Effector CD4-positive, alpha-beta T cell (primary cell): ENCODE measurements at places on chromosomes 5 and 9.

GRCh38 chr5:172050080-172050479 is 43.6 kb upstream of the FBXW11 start:
- no peak for DNase-seq

DNA sequence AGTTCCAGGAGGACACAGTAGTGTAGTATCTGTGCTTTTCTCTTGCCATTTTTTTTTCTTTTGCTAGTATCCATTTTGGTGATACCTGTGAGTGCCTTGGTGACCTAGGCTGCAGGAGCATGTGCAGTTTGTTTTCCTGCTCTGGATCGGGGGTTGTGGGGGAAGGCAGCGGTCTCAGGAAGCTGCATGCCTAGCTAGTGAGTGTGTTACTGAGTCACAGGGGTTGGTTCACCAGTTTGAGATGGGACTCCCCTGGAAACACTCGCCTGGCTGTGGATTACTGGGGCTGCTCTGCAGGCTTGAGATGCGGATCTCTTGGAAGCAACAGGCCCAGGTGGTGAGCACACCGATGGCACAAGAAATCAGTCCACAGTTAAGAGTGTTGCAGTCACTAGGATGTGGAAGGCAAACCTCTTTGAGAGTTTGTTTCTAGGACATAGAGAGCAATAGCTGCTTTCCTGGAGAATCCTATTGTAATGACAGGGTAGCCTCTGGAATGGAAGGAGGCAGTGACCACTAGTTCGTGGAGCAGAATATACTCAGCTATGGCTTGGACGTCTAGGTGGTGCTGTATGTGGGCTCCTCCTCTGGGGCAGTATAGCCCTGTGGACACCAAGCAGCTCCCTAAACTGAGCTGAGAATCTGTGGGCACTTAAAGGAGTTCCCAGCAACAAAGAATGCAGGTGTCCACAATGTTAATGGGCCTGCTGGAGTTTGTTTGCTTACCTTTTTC is 20.0 kb upstream of the SPATA31E1 start:
- no peak for DNase-seq

DNA sequence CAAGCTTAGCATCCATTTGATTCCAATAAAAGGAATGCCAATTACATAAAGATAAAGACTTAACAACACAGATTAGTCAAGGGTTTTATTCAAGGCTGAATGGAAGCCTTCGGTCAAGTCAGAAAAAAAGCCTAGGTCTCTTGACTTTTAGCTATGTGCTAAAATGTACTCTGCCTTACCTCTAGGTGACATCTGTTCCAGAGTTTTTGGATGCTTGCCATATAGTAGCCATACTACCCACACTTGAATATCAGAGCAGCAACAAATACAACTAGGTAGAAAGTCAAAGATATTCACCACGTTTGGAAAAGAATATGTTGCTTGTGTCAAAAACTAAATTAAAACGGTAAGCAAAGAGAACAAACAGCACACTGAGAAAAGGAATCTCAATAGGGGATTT is 484.7 kb downstream of the ELAVL2 start:
- no peak for DNase-seq

DNA sequence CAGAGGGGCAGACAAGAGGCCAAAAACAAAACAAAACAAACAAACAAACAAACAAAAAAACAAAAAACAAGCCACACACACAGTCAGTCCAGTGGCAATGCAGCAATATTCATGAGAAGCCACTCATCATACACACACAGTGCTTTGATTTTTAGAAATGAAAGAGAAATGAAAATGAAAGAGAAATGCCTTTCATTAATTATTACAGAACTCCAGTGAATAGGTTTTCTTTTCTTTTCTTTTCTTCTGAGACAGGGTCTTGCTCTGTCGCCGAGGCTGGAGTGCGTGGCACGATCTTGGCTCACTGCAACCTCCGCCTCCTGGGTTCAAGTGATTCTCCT is 36.9 kb downstream of the SPRY4 start:
- no peak for DNase-seq

GRCh38 chr5:124043456-124043855 is 531.5 kb downstream of the CSNK1G3 start:
- no peak for DNase-seq

GRCh38 chr5:75744355-75744754 is 27.1 kb upstream of the POC5 start:
- DNase-seq = no peak

DNA sequence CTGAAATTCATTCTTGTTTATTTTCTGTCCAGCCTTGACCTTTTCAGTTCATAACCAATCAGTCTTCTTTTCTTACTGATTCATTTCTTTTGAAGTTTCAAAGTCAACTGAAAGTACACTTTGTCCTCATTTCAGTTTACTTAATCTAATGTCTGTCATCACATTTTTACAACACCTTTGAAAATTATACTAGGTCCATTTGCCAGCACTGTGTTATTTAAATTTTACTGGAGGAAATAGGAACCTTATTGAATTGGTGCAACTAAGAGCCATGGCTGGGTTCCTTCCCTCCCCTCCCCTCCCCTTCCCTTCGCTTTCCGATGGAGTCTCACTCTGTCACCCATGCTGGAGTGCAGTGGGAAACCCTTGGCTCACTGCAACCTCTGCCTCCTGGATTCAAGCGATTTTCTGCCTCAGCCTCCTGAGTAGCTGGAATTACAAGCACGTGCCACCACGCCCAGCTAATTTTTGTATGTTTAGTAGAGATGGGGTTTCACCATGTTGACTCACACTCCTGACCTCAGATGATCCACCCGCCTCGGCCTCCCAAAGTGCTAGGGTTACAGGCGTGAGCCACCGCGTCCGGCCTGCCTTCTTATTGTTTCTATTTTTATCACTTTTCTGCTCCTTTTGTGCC is 6.3 kb downstream of the RMI1 start:
- DNase-seq = no peak

GRCh38 chr5:88673253-88674105 is 209.5 kb downstream of the MEF2C start:
- DNase-seq = no peak

- no peak for DNase-seq
Measured at GRCh38 chr9:124285903-124286291, 28.1 kb downstream of the NEK6 start.

GRCh38 chr9:18776836-18777820 is 255.9 kb downstream of the SAXO1 start:
- no peak for DNase-seq

DNA sequence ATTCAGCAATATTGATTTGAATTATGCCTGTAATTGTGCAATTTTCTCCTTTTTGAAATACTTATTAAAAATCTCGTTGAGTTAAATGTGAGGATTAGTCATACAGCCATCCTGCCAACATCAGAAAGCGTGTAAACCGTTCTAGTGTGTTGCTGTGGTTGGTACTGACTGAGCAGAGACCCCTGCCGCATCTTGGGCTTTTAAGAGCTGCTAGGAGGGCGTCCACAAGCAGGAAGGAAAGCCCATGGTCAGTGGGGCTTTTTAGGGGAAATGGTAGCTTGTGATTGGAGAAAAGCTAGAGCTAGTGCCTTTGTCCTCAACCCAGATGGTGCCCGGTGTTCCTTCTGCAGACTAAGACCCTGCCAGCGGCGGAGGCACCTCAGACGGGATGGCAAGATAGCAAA is 1.3 kb downstream of the SDHA start:
- DNase-seq = peak; percentile 11

DNA sequence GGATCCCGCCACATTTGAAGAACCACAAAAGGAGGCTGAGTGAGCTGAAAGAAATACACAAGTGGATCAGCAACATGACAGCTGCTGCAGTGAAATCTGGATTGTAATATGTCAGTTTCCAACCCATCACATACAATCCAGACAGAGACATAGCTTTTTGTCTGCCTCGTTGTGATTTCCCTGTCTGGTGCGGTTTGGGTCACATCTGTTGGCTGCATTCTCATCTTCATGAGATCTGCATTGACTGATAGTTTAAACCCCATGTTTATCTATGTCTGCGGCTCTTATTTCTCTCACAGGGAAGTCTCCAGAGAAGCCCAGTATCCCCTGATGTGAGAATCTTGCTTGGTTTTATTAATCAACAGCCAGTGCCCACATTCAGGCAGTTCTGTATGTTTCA is 403.1 kb upstream of the ZNF608 start:
- DNase-seq = no peak

- no peak for DNase-seq
Measured at GRCh38 chr9:134809826-134810225, 70.8 kb upstream of the FCN2 start.

DNA sequence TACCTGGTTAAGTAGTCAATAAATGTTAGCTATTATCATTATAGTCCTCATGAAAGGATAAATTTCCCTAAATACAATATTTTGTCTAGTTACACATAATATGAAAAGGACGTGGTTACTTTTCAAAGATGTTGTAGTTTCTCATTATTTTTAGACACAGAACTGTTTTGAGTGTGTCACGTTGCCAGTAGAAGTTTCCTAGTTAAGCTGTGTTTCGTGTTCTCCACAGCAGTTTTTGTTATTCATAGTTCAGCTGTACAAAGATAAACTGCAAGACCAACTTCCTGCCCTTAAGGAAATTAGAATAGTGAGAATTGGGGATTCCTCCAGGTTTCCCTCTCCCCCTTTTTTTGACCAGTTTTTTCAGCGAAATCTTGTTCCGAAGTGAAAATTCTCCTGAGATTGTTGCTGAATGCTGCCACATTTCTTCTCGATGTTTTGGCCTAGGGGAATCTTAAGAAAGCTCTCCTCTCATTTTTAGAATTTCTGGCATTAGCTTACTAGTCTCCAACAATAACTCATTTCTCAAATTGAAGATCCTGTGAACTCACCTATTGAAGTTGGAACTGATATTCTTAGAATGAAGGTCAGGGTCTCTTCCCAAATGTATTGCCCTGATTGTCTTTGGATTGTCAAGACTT is 176.1 kb downstream of the PAM start:
- no peak for DNase-seq

GRCh38 chr5:55037890-55038289 is 13.8 kb downstream of the GZMK start:
- DNase-seq = no peak

GRCh38 chr5:38451074-38451725 is 105.2 kb downstream of the LIFR start:
- DNase-seq = no peak

GRCh38 chr9:121271368-121272341 is 3.7 kb downstream of the GSN start:
- no peak for DNase-seq

- no peak for DNase-seq
Measured at GRCh38 chr9:84667571-84668195, 1.8 kb upstream of the NTRK2 start.

DNA sequence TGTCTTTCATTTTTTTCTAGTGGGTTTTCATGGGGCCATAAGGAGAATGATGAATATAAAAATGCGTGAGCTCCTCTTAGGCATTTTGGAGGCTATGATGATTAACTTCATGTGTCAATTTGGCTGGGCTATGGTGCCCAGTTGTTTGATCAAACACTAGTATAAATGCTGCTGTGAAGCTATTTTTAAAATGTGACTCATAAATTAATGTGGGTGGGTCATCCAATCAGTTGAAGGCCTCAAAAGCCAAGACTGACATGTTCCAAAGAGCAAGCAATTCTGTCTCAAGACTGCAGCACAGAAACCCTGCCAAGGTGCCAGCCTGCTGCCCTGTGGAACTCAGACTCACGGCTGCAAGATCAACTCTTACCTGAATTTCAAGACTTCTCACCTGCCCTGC is 24.4 kb upstream of the ICE1 start:
- DNase-seq = no peak

GRCh38 chr5:153159616-153160015 is 330.9 kb upstream of the GRIA1 start:
- no peak for DNase-seq

DNA sequence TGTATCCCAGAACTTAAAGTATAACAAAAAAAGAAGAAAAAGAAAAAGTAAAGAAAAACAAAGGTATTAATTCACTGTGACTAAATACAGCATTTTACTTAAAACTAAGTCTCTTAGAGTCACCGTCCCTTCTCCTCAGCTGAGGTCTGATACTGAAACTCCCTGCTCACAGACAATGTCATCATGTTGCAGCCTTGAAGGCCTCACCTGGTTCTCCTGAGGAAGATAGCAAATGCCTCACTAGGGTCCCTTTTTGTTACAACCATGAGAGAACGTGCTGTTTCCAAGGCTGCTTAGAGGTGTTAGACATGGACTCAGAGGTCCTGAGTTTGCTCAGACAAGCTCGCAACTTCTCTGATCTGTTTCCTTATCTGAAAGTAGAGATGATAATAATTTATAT is 357.2 kb downstream of the MTRR start:
- DNase-seq = no peak

- no peak for DNase-seq
Measured at GRCh38 chr9:86708918-86709835, 238.1 kb downstream of the GAS1 start.

DNA sequence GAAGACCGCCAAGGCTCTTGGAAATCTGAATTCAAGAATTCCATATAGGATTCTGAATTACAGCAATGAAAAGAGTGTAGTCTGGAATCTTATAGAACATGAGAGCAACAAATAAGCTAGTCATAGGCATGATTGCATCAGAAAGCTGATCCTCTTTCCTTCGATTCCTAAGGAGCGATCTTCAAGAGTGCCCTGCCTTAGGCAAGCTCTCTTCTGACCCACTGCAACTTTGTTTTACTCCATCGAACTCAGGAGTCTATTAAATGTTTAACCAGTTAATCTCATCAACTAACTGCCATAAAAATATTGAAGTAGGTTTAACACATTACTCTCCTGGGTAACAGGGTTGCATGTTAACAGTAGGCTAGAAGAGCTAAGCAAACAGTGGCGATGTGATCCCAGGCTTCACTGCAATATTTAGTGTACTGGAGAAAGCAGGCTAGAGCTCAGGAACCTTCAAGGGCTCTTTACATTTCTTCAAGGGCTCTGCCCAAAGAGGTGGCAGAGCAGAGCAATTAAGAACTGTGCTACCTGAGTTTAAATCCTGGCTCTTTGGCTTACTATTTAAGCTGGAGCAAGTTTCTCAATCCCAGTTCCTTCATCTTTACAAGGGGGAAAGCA is 146.3 kb downstream of the RORB start:
- DNase-seq = no peak

DNA sequence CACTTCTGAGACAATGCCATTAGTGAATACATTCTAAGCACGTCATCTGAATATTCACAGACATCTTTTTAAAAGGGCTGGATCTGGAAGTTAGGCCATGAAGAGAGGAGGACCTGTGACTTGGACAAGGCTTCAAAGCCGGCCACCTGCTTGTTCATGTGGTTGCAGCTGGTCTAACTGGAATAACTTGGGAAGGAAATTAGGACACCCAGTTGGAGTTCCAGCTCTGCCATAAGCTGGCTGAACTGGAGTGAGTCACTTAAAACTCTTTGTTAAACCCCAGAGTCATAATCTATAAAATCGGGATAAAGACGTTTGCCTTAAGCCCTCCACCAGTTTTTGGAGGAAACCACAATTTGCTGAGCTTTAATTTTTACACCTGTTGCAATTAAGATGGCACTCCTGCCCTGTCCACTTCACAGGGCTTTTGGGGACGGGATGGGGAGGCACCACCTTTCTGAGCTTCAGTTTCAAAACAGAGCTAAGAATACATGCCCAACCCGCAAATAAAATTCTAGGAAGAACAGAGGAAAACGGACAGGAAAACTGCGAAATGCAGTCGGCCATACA is 536 bp upstream of the STX17 start:
- DNase-seq = no peak

- no peak for DNase-seq
Measured at GRCh38 chr5:139562847-139563246, 1.7 kb downstream of the UBE2D2 start.
